T follicular helper cell (primary cell): ENCODE measurements at places on chromosomes 6 and 20.
A peak's percentile ranks its signal among the peaks of the same experiment; 100 is the strongest.

GRCh38 chr6:149059557-149059956 lies 258.0 kb upstream of the TAB2 start:
- DNase-seq, result no peak

GRCh38 chr6:18564775-18565174 lies 177.6 kb downstream of the RNF144B start:
- DNase-seq, result no peak

DNA sequence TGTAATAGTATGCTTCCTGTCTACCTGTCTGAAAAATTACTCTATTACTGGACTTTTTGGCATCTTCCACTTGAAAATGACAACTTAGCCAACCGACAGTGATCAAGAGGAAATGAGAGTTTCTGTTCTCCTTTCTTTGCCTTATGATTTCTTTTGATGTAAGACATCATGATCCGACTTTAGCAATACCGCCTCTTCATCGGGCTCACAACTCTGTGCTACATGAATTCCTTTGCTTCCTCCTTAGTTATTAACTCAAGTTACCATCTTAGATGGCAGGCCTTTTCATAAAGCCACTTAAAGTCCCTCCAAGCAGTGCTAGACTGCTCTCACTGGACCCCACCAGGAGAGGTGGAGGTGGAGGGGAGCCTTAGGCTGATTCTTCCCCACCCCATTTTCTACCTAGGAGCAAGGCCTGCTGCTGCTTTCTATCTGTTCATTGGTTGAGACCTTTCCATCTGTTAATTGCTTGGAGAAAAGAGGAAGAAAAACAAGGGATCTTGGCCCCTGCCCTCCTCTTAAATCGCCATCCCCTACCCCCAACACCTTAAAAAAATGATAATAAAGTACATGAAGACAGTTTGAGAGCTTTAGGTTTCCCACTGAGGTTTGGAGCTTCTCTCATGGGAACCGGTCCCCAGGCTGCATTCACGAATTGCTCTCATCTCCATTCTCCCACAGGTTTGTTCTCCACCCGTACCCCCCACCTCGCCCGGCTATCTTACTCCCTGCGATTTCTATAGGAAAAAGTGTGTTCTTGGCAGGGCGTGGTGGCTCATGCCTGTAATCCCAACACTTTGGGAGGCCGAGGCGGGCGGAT lies 21.6 kb upstream of the MCM3 start:
- DNase-seq, result no peak

- DNase-seq, result no peak
Observed at GRCh38 chr6:1076531-1077459, 235.1 kb upstream of the FOXQ1 start.

DNA sequence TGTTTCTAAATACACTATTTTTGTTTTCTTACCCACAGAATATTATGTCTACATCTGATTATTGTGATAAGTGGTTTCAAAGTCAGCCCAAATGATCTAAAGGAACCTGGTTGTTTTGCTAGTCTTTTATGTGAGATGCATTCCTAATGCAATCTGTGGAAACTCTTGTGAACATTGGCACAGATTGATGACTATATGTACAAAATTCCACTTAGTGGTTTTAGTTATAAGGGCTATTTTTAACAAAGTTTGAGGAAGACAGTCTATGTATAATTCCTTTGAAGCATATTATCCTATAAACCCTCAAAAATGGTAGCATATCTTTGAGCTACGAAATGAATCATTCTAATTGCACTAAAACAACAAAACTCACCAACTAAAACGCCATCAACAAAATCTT lies 140.9 kb downstream of the GRIK2 start:
- DNase-seq, result no peak

- DNase-seq, result no peak
Observed at GRCh38 chr6:47396401-47397069, 81.1 kb upstream of the CD2AP start.

DNA sequence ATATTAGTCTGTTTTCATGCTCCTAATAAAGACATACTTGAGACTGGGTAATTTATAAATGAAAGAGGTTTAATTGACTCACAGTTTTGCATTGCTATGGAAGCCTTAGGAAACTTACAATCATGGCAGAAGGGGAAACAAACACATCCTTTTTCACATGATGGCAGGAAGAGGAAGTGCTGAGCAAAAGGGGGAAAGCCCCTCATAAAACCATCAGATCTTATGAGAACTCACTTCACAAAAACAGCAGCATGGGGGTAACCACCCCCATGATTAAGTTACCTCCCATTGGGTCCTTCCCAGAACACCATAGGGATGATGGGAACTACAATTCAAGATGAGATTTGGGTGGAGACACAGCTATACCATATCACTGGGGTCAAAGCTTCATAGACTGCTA lies 254.2 kb downstream of the ERMARD start:
- DNase-seq, result no peak

DNA sequence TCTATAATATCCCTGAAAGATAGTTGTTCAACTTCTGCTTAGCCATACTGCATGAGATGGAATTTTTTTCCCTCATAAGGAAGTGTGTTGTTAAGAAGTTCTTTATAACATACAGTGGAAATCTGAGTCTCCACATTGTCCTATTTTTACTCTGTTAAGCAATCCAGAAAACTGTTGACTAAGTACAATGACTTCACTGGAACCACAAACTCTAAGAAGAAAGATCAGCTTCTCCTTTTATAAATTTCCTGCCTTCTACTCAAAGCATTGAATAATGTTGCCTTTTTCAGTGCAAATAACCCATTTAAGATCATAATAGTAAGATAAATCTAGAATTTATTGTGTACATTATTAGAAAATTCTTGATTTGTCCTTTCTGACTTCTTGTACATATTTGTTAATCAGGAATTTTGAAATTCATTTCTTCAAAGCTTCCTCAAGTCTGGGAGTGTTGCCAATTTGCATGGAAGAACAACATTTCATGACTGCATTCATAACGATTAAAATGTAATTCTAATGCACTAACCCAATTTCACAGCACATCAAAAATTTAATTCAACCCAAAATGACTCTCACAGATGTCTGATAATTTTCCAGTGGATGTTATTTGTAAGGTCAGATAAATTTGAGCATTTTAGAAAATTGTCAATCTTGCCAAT lies 45.6 kb upstream of the ANKEF1 start:
- no peak for DNase-seq

DNA sequence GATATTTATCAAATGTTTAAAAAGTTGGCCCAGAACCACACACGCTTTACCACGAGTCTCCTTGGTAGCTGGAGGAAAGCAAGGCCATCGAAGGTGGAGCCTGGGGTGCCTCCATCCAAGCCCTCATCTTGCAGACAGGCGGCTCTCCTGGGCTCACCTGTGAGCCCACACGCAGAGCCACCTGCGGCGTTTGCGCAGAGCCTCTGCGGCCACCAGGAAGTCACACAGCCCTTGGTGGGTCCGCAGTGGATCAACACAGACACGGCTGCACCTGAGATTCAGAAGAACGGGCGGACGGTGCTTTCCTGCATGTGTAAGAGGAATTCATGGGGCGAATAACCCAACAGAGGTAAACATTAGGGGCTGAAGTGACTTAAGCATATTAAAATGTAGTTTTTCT lies 24.5 kb upstream of the SMOC2 start:
- DNase-seq, result no peak

DNA sequence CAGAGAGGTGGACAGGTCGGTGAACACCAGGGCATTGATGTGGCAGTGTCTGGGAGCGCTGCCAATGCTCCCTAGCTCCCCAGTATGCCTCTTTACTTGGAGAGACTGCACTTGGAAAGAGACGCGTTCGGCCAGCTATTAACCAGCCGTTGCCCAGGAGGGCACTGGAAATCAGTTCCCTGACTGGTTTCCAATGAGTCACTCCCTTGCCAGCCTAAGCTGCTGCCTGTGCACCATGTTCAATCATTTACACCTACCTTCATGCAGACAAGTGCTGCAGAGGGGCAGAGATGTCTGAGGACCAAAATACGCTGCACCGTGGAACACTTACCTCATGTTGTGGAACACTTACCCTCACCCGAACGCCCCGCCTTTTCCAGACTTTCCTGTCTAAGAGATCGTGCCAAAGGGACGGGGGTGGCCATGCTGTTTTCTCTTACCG lies 151.6 kb downstream of the SOBP start:
- no peak for DNase-seq

- no peak for DNase-seq
Observed at GRCh38 chr6:87705070-87705691, 3.1 kb upstream of the AKIRIN2 start.

- DNase-seq, result no peak
Observed at GRCh38 chr20:37337208-37337991, 8.5 kb upstream of the SRC start.

- no peak for DNase-seq
Observed at GRCh38 chr6:108116546-108117426, 42.2 kb upstream of the OSTM1 start.

DNA sequence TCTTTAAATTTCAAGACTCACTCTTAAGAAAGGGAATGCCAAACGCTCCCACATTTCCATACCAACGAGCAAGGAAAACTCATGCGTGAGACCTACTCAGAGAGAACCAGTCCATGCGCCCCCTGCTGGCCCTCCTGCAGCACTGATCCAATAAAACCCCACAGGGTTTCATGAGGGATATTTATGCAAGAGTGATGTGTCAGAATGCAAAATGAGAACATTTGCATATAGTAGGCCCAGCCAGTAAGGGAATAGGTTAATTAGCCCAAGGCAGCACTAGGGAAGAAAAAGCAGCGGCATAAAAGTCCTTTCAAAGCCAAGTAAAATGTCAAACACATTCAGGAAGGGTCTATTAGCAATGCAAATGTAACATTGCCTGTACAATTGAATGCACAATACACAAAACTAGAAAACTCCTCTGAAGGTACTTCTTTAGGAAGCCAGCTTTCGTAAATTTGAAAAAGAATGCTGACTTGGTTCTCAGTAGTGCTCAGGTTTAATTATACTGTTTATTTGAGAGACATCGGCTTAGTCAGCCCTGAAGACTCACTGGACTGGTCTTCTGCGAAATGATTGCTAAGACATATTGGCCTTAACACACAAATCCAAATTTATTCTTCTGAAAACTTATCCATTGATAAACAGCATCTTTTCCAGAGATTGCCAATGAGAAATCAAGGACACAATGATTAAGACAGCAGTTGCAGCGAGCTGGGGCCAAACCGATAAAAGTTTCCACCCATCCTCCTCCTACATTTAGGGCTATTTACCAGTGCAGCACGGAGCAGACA lies 93.2 kb downstream of the GMPR start:
- DNase-seq, result peak; percentile 37

GRCh38 chr6:131858765-131859415 lies 51.1 kb downstream of the ENPP1 start:
- DNase-seq, result no peak

DNA sequence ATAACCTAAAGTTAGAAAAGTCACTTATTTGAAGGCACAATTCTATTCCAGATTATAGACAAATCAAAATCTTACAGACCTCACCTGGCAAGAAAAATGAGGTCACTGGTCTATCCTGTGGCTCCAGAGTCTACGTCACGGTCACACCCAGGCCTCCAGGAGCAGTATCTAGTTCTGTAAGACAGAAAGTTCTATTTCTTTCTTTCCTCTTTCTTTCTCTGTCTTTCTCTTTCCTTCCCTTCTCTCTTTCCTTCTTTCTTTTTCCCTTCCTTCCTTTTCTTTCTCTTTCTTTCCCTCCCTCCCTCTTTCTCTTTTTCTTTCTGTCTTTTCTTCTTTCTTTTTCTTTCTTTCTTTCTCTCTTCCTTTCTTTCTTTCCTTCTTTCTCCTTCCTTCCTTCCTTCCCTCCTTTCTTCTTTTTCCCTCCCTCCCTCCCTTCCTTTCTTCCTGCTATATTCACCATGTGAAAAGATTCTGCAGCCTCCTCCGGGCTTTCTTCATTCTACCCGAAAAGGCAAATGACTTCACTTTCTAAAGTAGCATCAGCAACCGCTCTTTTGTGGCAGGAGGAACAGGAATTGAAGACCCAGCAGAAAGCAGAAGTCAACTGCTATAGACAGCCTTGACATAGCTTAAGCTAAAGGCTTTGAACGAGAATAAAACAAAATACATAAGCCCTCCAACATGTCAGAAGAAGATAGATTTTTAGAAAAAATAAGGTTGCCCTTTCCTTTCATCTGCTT lies 83.9 kb upstream of the SIRPG start:
- no peak for DNase-seq

GRCh38 chr6:105844275-105844883 lies 241.8 kb upstream of the PRDM1 start:
- no peak for DNase-seq

GRCh38 chr6:161890133-161890831 lies 616.4 kb upstream of the AGPAT4 start:
- DNase-seq, result no peak

- DNase-seq, result no peak
Observed at GRCh38 chr6:72783666-72784065, 161.8 kb downstream of the KCNQ5 start.

GRCh38 chr6:36665180-36665579 lies 13.3 kb upstream of the CDKN1A start:
- no peak for DNase-seq

- DNase-seq, result no peak
Observed at GRCh38 chr20:47421076-47421475, 64.6 kb upstream of the ZMYND8 start.

GRCh38 chr6:150334790-150335783 lies 33.7 kb upstream of the IYD start:
- no peak for DNase-seq

GRCh38 chr6:106194949-106195921 lies 109.1 kb downstream of the PRDM1 start:
- no peak for DNase-seq

DNA sequence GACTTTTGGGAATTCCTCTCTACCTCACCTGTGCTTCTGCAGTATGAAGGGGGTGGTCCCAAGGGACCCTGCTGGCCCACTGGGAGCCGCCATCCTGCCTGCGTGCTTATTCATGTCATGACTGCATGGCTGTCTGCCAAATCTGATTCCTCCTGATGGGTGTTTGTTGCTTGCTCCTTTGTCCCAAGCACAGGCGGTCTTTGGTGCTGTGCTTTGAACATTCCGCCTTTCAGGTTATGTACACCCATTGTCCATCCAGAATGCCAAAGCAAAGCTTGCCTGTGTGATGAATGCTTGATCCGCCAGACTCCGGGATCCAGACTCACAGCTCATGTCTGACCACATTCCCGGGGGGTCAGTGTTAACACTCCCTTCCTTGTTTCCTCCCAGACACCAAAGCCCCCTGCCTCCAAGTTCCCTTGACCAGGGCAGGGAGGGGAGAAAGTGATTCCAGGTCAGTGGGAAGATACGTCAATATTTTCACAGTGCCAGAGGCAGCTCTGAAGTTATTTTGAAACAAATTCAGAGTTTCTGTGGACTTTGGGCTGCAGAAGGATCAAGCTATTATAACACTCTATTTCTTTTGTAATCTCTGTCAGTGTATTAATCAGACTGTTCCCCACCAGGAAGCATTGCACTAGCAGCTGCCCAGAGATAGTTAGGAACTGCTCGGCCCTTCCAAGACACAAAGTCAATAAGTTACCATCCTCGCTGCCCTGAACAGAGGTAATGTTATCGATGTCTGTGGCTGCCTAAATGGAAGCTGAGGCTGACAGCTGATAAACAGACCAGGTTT lies 9.5 kb downstream of the DAAM2 start:
- DNase-seq, result no peak

GRCh38 chr20:1619861-1620444 lies at the start of gene SIRPB1:
Gene SIRPB1, minus strand, starts transcription at chr20:1620009. Its CDS starts 65 bp downstream, at chr20:1619944.
- no peak for DNase-seq
